ENCODE measurements at places on chromosomes 7 and 10. TPM values are rescaled to one million over a fixed set of nuclear protein-coding genes. Genes with fewer than 3 reads are reported as not detected.

DNA sequence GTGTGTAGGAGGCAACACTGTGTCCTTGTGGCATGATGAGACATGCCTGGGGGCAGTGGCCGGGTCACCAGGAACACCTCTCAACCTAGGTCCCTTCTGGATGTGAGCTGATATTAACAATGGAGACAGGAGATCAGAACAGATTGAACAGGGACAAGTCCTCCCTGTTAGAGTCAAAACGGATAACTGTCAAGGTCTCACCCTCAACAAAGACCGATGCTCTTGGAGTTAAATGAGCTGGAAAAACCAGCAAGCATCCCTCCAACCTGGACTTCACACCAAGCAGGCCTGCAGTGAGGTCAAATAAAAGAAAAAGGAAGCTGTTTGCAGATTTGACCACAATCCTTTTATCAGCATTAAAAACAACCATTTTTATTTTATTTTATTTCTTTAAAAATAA lies 49.0 kb downstream of the SLIT1 start:
- DNase-seq: no peak

GRCh38 chr7:20152511-20152910 lies 64.7 kb downstream of the MACC1 start:
- peak; percentile 74 for DNase-seq

DNA sequence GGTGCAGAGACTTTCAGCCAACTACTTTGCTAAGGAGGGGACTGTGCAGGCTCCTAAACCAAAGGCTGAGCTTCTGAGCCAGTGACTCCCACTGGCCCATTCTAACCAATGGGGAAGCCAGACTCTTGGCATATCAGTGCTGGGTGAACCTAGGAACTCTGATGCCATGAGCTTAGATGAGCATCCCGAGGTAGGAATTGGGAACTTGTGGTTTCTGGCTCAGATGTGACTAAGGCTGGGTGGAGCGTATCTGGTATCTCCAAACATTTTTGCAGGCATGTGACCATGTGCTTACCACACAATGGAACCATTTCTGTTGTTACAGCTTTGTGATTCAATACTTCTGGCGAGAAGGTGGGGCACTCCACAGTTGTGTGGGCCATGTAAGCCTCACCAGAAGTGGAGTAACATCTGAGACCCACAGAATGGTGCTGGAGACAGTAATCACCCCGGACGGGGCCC lies 2.5 kb upstream of the AVPI1 start:
- peak; percentile 97 for DNase-seq

The ENKUR gene
- total RNA-seq: 0.10 TPM

- DNase-seq: no peak
Measured at GRCh38 chr7:100971111-100972001, 2.0 kb downstream of the MUC12 start.

DNA sequence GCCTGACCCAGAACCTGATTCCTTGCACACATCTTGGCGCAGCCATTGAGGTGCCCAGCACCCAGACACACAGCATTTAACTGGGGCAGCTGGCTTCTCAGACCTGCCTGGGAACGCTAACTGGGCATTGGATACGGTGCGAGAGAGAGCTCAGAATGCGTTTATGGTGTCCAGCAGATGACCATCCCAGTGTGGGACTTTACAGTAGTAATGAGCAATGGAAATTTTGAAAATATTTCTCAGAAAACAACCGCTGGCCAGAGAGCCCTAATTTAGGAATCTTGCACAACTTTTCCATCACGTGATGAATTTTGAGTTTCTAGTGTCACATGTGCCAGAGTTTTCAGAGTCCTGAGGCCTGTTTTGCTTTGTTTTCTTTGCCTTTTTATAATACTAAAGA lies 78.2 kb upstream of the SEC61G start:
- no peak for DNase-seq

Data from RPMI7951 (cell line).